HepG2 (cell line): ENCODE measurements at places on chromosomes 11 and 22.

- no peak for DNase-seq
These were observed 20.0 kb downstream of the APLNR start for GRCh38 chr11:57217053-57217452.

DNA sequence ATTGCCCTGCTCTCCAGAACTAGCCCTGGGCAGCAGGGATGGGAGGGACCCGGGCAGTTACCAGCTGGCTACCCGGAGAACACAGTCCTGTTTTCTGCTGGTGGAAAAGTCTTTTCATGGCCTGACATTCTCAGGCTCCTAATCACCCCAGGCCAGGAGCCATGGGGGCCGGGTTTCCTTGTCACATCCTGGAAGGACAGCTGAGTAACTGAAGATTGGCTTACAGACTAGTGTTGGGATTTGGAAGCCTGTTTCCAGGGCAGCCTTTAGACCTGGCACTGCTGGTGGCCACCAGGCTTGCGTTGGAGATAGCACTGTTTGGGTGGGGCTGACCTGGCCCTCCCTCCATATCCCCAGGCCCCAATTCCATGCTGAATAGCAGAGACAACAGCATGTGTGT lies 349.0 kb downstream of the CTTN start:
- no peak for DNase-seq

- no peak for DNase-seq
These were observed 230.1 kb upstream of the DDI1 start for GRCh38 chr11:103806130-103806895.

DNA sequence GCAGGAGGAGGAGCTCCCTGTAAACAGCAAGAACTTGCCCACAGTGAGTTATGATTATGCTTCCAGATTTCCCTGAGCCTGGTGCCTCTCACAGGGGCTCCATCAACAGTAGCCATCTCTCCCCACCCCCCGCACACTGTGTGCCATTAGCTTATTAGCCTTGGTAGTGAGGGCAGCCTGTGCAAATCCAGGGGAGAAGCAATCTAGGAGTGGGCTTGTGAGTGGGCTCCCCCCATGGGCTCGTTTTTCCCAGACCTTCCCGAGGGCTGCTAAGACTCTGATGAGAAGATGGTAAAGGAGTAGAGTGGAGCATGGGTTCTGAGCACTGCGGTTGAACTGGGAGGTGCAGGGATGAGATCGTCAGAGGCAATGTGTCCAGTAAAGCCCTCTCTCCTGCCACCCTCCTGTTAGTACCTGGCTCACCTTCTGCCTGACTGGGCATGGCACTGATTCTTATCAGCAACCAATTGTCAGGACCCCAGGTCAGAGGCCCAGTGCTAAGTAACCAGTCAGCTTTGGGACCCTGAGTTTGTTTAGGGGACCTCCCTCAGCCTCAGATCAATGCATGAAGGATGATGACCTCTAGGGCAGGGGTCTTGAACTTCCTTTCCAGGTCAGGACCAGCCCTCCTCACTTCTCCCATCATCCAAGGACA lies 38.4 kb upstream of the TP53I11 start:
- no peak for DNase-seq

GRCh38 chr11:70633610-70634009 lies 235.3 kb downstream of the CTTN start:
- DNase-seq = no peak
